Ovary (tissue), 10 donors: ENCODE measurements at places on chromosomes 4 and X. TPM values are rescaled to one million over a fixed set of nuclear protein-coding genes. Genes with fewer than 3 reads are reported as not detected.

FAT4 gene
- 3.8 TPM for polyA plus RNA-seq

ERVMER34-1 gene
- 2.0 TPM for polyA plus RNA-seq

SLC2A9 gene
- 2.5 TPM for polyA plus RNA-seq

SRD5A3 gene
- 12.3 TPM for polyA plus RNA-seq

USP26 gene
- polyA plus RNA-seq: not detected

TMA16 gene
- 15.0 TPM for polyA plus RNA-seq

DMRTC1 gene
- polyA plus RNA-seq: not detected

ARL9 gene
- polyA plus RNA-seq: 0.81 TPM

FNIP2 gene
- polyA plus RNA-seq: 6.1 TPM
